ENCODE measurements at places on chromosomes 6 and 20.
A peak's percentile ranks its signal among the peaks of the same experiment; 100 is the strongest.

- H3K27me3 ChIP-seq = no peaks in the 10 kb centered on the region
- H3K27ac ChIP-seq = no peak overlapping the region
- H3K4me1 ChIP-seq = no peaks in the 10 kb centered on the region
- DNase-seq = no peak
These were observed 150.2 kb downstream of the PHACTR3 start for GRCh38 chr20:59754551-59754950.

DNA sequence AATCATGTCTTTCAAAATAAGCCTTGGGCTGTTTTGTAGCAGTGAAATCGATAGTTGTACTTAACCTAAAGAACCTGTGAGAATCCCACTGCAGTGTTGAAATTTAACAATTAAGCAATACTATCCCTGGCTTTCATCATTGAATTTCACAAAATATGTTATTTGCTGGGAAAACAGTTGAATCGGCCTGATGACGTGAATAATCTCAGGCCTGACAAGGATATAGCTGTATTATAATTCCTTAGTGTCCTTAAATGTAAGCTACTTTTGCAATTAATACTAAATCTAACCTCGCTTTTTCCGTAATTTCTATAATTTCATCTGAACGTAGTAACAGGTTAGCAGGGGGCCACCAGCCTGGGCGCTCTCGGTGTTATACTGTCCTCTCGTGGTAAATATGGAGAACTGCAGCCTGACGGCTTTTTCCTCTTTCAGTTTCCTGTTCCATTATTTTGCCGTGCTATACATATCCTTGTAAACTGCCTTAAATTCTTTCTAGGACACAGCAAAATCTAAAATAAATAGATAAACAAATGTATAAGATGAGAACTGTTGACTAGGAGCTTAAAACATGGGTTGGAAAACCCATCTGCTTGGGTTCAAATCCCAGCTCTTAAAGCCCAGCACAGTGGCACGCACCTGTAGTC is 24.0 kb downstream of the MTFR2 start:
- no peaks in the 10 kb centered on the region for H3K27me3 ChIP-seq
- H3K4me1 ChIP-seq = no peaks in the 10 kb centered on the region
- H3K36me3 ChIP-seq = no peaks in the 10 kb centered on the region
- H3K27ac ChIP-seq = peak overlapping the region; percentile 21

DNA sequence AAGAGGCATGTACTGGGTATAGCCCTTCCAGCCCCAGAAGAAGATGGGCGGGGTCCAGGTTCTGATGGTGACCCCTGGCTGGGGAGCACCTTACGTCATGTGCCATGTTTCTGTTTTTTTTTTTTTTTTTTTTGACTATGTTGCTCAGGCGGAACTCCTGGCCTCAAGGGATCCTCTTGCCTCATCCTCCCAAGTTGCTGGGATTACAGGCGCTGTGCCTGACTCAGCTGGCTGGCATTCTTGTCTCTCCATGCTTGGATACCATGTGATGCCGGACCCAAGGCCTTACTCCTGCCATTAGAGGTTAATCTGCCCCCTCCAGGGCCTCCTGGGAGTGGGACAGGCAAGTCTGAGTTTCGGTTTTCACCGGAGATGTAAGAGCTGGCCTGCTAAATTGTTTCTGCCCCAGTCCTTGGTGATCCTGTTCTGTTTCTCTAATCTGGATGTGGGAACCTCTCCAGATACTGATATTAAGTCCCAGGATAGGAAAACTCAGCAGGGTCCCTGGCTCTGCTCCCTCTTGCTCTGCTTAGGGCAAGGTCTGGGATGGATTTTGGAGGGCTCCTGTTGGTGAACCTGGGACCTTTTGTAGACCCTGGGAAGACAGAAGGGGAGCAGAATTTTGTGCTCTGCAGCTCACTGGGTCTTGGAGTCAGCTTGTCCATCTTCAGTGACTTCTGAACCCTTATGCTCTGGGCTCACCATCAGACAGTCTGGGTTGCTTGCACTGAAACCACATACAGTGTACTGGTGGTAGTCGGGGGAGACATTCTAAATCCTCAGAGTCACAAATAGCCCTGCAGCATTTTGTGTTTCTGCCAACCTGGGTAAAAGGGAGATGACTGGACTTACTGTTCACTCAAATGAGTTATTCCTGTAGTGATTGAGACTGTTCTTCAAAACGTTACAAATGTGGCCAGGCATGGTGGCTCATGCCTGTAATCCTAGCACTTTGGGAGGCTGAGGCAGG is 45.1 kb downstream of the PTK7 start:
- no peak overlapping the region for H3K27ac ChIP-seq
- no peak for DNase-seq
- no peaks in the 10 kb centered on the region for H3K4me1 ChIP-seq
- H3K27me3 ChIP-seq = no peaks in the 10 kb centered on the region
- no peak overlapping the region for H3K4me3 ChIP-seq

DNA sequence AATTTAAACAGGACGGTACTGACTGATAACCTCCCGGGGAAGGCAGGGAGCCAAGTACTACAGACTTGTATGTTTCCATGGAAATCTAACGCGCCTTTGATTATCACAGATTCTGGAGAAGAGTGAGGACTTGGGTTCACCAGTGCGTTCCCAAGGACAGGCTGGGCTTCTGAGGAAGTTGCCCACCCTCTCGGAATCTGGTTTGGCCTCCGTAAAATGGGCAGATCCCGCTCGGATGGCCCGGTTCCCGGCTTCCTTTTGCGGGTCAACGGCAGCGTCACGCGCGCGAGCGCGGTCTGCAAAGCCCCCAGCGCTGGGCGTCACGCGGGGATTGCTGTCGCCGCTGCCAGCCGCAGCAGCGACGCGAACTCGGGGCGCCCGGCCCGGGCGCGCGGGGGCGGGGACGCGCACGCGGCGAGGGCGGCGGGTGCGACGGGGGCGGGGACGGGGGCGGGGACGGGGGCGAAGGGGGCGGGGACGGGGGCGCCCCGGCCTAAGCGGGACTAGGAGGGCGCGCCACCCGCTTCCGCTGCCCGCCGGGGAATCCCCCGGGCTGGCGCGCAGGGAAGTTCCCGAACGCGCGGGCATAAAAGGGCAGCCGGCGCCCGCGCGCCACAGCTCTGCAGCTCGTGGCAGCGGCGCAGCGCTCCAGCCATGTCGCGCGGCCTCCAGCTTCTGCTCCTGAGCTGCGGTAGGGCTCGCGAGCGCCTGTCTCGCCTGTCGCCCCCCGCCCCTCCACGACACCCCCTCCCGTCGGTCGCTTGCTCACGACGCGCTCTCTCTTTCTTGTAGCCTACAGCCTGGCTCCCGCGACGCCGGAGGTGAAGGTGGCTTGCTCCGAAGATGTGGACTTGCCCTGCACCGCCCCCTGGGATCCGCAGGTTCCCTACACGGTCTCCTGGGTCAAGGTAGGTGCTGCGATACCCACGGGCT is at the start of gene CD83:
Gene CD83 (plus strand): TSS at position 615 of the 933 bp plus-strand sequence. CDS start 40 bp downstream, at position 655.
- peaks cover 4% of the 10 kb centered on the region for H3K4me1 ChIP-seq
- peak within 1 kb of the TSS; percentile 55 for H3K4me3 ChIP-seq
- H3K27me3 ChIP-seq = no peaks in the 10 kb centered on the region
- no peaks in the 10 kb centered on the region for H3K36me3 ChIP-seq
- H3K27ac ChIP-seq = no peak within 1 kb of the TSS
- peak; percentile 68 for DNase-seq

DNA sequence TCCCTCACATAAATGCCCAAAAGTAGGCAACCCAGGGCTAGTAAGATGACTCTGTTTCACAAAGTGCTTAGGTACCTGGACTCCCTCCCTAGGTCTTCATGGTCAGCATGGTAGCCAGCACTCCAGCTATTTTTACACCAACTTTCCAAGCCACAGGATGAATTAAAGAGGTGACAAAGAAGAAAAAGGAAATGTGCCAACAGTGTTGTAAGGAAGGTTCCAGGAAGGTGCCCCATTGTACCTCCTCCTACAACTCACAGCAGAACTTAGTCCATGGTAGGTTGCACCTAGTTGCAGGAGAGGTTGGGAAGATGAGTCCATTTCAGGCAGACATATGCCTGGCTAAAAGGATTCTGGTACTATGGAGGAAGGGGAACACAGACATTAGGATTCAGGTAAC is 19.7 kb upstream of the RNF8 start:
- no peak overlapping the region for H3K27ac ChIP-seq
- DNase-seq = no peak
- no peak overlapping the region for H3K4me3 ChIP-seq
- no peaks in the 10 kb centered on the region for H3K36me3 ChIP-seq

GRCh38 chr6:74277777-74278186 is 581.8 kb downstream of the CD109 start:
- H3K27me3 ChIP-seq = no peaks in the 10 kb centered on the region
- no peak for DNase-seq
- H3K36me3 ChIP-seq = no peaks in the 10 kb centered on the region

DNA sequence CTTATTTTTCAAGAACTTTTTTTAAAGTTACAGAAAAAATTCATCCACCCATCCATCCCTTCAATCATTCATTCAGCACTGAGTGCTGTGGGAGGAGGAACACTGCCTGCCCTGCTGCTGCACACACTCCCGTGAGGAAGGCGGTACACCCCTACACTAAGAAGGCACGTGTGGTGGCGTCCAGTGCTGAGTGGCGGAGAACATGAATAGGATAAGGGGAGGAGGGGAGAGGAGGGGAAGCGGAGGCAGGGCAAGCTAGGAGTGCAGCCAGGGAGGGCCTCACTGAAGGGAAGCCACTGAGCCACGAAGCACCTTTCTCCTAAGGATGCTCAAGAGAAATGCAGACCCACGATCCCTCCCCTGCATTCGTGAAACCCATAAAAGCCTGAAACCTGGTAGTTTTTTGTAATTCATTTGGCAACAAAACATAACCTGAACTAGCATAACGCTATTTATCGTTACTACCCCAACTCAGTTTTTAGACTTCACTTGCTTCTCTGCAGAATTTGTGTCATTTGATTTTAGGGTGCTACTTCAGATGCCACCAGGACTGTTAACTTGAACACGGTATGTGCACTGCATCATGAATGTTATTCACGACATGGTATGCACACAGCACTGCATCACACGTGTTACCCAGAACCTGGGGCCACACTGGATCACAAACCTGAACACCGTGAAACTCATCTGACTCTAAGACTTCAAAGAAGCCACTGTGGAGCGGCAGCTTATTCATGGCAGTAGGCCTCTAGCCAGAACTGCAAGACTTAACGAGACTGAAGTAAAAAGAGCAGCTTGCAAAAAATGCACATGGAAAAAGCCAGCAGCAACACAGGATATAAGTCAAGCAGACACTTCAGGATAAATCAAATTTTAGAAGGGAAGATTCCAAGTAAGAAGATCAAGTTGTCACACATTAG is 3.5 kb downstream of the RNASET2 start:
- H3K27ac ChIP-seq = no peak overlapping the region
- peaks cover 4% of the 10 kb centered on the region for H3K4me1 ChIP-seq
- H3K4me3 ChIP-seq = no peak overlapping the region
- no peaks in the 10 kb centered on the region for H3K36me3 ChIP-seq

GRCh38 chr6:9233686-9234085 is 798.3 kb upstream of the SLC35B3 start:
- H3K4me3 ChIP-seq = no peak overlapping the region
- no peaks in the 10 kb centered on the region for H3K36me3 ChIP-seq
- H3K27ac ChIP-seq = no peak overlapping the region
- H3K27me3 ChIP-seq = no peaks in the 10 kb centered on the region
- DNase-seq = no peak

GRCh38 chr20:20102716-20103258 is 50.5 kb downstream of the CFAP61 start:
- no peak for DNase-seq
- H3K4me1 ChIP-seq = no peaks in the 10 kb centered on the region
- H3K4me3 ChIP-seq = no peak overlapping the region
- H3K27ac ChIP-seq = no peak overlapping the region

DNA sequence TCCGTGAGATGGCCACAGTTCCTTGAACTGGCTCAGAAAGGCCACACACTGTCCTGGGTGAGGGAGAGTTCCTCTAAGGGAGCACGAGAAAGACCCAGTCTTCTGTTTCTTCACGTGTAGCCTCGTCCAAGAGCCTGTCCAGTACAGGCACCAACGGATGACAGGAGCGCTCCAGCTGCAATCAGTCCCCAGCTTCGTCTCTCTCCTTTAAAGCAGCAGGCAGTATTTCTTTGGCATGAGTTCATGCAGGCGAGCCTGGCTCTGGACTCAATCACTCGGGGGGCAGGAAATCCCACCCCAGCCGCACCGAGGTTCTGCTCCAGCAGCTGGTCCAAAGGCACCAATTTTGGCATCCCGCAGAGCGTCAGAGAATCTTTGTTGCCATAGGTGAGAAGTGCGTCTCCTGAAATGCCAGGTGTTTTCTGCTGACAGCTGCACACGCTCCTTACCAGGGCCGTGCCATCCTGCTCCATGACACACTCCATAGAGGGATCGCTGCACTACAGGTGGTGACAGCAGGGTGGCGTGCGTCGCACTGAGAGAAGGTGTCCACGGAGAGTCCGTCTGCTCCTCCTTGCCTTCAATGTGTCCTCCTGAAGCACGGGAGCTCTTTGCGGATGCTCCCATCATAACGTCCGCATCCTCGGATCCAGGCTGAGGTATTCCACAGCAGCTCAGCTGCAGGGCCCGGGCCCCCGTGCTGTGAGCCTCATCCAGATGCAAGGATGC is 59.6 kb upstream of the AFDN start:
- H3K4me1 ChIP-seq = no peaks in the 10 kb centered on the region
- no peaks in the 10 kb centered on the region for H3K36me3 ChIP-seq
- H3K4me3 ChIP-seq = no peak overlapping the region
- H3K27me3 ChIP-seq = no peaks in the 10 kb centered on the region
- no peak overlapping the region for H3K27ac ChIP-seq
- no peak for DNase-seq

GRCh38 chr6:34130862-34131261 is 15.0 kb downstream of the GRM4 start:
- no peaks in the 10 kb centered on the region for H3K27me3 ChIP-seq
- H3K27ac ChIP-seq = no peak overlapping the region
- no peaks in the 10 kb centered on the region for H3K4me1 ChIP-seq

DNA sequence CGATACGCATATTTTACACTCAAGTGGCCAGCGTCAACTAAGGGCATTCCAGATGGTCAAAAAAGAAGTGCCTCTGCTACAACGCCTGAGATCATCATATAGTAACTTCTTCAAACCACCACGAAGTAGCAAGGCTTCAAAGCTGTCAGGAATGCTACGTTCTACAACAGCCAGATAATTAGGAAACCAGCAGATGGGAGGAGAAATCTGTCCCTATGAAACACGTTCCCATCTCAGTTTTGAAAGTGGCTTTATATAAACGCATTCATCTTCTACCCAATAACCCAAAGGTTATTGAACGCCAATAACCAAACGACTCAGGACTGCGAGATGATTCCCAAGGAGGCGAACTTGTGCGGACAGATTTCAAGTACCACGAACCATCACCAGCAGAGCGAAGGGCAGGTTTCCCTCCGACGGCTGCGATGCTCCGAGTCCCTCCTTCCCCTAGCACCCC is 1.2 kb downstream of the ABHD12 start:
- H3K27me3 ChIP-seq = no peaks in the 10 kb centered on the region
- peak; percentile 28 for DNase-seq
- H3K4me1 ChIP-seq = no peaks in the 10 kb centered on the region
- H3K36me3 ChIP-seq = no peaks in the 10 kb centered on the region
- H3K4me3 ChIP-seq = peak overlapping the region; percentile 82

GRCh38 chr6:140370976-140371870 is 996.8 kb upstream of the CITED2 start:
- H3K4me3 ChIP-seq = no peak overlapping the region
- no peak overlapping the region for H3K27ac ChIP-seq
- H3K4me1 ChIP-seq = no peaks in the 10 kb centered on the region
- DNase-seq = no peak
- H3K27me3 ChIP-seq = no peaks in the 10 kb centered on the region

GRCh38 chr6:137213813-137214212 is 5.4 kb downstream of the IFNGR1 start:
- peaks cover 7% of the 10 kb centered on the region for H3K4me1 ChIP-seq
- no peaks in the 10 kb centered on the region for H3K36me3 ChIP-seq
- no peak overlapping the region for H3K4me3 ChIP-seq
- no peak overlapping the region for H3K27ac ChIP-seq
- no peaks in the 10 kb centered on the region for H3K27me3 ChIP-seq
- no peak for DNase-seq

GRCh38 chr20:40718982-40719729 is 30.1 kb upstream of the MAFB start:
- H3K4me1 ChIP-seq = no peaks in the 10 kb centered on the region
- no peak overlapping the region for H3K4me3 ChIP-seq
- no peak for DNase-seq
- H3K27me3 ChIP-seq = no peaks in the 10 kb centered on the region

All from colonic mucosa (tissue), 4 donors.